Activated T-cell treated with anti-CD3 and anti-CD28 coated beads, Interleukin-2, amount 50 U/mL, for 48 hours (primary cell): ENCODE measurements at places on chromosomes 13 and 19.

DNA sequence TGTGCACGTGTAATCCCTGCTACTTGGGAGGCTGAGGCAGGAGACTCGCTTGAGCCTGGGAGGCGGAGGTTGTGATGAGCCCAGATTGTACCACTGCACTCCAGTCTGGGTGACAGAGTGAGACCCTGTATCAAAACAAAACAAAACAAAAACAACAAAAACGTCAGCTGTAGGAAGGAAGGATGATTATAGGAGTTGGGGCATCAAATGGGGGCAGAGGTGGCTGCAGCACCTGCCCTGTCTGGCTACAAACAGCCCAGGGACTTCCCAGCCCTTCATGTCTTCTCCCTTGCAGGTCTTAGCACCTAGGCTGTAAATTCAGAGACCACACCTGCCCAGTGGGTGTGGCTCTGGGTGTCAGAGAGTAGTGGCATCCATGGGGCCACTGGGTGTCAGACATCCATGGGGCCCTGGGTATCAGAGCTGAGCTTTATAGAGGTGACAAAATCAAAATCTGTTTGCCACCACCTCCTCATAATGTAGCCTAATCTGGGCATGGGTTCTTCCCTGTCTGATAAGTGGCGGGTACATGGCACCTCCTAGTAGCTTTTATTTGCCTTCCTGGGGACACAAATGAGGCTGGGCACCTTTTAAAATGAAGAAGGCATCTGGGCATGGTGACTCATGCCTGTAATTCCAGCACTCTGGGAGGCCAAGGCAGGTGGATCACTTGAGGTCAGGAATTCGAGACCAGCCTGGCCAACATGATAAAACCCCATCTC lies 4.7 kb upstream of the B3GNT3 start:
- DNase-seq = no peak

- no peak for DNase-seq
Observed at GRCh38 chr13:20241593-20241992, 9.5 kb upstream of the GJB6 start.

DNA sequence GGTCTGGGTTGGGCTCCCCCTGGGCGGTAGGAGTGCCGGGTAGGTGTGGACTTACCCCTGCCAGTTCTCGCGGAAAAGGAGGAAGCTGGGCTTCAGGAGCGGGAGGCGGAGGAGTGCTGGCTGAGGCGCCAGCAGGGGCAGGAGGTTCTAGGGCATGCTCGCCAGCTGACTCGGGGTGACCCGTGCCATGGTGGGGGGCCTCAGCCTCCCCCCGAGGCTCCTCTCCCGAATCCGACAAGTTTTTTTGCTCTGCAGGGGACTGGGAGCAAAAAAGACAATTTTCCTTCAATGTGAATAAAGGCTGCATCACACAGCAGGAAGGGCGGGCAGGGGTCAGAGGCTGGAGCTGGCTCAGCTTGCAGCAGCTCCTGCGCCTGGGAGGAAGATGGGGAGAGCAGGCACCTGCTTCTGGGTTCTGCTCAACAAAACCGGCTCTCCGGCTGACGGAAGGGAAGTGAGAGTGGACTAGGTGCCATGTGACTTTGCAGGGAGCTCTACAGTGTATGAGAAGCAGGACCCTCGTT lies 26.5 kb downstream of the RANBP3 start:
- no peak for DNase-seq

- DNase-seq = no peak
Observed at GRCh38 chr13:45341799-45342500, 967 bp upstream of the TPT1 start.

- no peak for DNase-seq
Observed at GRCh38 chr19:47806435-47806834, 2.1 kb upstream of the TPRX1 start.

DNA sequence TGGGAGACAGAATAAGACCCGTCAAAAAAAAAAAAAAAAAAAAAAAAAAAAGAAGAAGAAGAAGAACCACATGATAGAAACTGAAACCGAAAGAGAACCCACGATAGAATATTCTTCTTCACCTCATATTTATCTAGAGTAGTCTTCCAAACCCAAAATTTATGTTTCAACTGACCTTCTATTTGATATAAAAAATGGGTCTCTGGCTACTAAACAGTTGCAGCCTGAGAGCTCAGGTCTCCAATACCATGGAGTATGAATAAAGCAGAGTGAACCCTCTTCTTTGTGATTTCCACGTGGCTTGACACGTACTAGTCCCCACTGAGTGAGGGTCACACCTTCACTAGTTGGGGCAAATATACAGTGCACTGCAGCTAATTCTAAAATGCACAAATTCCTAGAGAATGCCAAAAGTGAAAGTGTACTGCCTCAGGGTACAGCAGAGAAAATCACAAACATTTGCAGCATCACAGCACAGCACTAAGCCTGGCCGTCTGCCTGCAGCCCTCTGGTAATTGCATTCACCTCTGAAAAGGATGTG lies 30.8 kb upstream of the RFC3 start:
- peak; percentile 18 for DNase-seq
